ENCODE measurements at places on chromosomes 7 and 10. TPM values are rescaled to one million over a fixed set of nuclear protein-coding genes. Genes with fewer than 3 reads are reported as not detected.

DNA sequence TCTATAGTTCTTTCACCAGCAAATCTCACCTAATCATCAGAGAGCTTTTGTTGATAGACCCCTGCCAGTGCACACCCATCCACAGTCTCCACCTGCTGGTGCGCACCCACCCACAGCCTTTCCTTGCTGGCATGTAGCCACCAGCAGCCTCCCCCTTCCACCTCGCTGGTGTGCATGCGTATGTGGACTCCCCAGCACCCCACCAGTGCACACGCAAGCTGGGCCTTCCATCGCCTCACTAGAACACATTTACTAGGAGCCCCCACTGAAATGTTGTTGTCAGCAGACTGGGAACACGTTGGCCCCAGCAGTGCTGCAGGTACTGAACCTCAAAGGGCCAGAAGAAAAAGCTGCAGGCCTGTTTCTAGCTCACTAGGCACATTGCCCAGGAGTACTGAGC, 104.9 kb upstream of the ZWINT start:
- DNase-seq, result no peak

DNA sequence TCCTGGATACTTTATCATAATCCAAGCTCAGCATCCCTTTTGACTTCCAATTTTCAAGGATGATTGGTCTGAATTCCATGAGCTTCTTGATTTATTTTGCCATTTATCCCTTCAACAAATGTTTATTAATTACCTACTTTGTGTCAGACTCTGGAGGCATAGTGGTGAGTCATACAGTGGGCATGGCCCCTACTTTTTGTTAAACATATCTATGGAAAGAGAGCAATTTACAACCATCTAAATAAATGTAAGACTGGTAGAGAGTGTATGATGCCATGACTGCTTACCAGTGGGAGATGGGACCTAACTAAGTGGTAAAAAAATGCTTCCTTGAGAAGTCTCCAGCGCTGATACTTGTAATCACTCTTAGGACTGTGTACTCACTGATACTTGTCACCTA, 286.6 kb downstream of the SUGCT start:
- no peak for DNase-seq

DNA sequence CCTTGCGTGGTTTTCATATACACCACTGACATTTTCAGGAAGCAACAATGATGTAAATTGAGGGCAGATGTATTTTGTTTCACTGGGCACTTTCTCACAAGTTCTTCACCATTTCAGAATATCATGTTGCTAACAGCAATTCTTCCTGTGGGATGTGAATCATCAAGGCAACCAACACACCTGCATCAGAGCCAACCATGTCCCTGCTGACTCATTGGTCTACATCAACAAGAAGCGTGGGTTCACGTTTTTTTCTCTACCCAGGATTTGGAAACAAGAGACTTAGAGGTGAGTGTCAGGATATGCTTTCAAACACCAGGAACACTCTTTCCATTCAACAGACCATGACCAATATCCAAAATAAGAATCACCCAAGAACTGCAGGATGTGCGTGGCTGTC, 203.9 kb downstream of the TEX36 start:
- DNase-seq, result no peak

DNA sequence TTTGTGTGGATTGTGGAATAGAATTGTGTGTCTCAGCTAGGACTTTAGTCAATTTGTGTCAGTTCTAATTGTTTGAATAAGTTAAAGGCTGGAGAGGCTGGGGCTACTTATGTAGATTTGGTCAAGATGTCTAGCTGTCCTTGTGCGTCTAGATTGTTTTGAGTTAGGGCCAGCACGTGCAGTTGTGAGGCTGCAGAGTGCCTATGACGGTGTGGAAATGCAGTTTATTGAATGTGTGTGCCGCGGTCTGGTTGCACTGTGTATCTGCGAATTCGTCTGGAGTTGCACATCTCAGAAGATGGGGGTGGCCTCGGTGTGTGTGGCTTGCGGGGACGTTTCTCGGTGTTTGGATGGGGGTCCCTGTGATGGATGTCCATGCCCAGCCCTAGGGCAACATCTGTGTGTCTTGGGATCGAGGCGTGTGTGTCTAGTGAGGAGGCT, 10.2 kb downstream of the EMX2 start:
- no peak for DNase-seq

DNA sequence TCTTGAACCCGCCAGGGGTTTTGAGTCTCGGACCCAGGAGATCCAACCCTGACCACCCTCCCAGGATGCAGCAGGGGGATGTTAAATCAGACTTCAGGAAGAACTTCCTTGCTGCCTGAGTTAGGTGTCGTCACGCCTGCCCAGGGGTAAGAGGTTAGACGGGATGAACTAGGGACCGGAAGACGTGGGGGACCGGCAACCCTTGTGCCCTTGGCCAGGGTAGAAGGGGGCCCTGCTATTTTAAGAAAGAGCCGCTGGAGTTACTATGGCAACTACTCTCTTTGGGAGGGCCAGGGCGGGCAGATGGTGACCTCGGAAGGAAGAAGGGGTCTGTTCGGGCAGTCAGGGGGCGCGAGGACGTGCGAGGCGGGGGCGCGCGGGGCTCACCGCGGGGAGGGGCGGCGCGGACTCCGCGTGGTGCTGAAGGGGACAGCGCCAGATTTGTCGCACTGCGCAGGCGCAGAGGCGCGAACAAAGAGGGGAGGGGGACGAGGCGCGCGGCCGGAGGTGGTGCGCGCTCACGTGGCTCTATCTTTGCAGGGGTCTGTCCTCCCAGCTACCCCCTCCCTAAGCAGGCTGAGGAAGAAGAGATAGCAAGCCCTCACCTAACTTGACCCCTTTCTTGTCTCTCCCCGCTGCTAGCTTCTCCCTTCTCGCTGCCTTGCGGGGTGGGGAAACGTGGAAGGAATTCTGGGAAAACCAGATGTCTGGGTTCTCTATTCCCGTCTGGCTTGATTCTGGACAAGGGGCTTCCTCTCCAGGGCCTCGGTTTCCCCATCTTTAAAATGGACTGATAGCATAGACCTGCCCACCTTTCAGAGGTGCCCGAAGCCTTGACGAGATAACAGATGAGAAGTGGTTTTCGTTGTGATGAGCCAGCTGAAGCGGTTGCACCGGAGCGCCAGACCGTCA, 940 bp upstream of the PSD start:
- no peak for DNase-seq

DNA sequence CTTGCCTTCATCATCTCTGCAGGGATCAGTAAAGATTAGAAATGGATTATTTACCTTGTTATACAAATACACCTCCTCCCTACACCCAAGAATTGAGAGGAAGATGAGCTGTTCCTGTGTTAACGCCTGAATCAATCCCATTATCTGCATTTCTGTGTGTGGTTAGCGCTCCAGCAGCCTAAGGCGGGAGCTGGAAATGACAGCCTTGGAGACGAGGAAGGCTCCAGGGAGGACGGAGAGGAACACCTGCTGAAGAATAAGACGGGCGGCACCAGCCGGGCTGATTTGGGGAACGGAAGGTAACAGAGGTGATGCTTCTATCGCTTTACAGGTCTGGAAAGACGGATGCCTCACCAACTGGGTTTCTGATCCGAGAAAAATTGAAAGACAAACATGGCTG, 34.2 kb upstream of the DDC start:
- DNase-seq, result no peak

- no peak for DNase-seq
These were observed 23.6 kb upstream of the PLEKHA1 start for GRCh38 chr10:122350893-122351292.

Gene MOGAT3
- total RNA-seq, result 0.25 TPM

Gene PPP3CB
- total RNA-seq, result 36.1 TPM

Gene SFRP4
- 6.8 TPM for total RNA-seq

Gene STARD3NL
- total RNA-seq, result 41.0 TPM

Gene MEST
- 31.0 TPM for total RNA-seq

Gene GRID2IP
- 0.76 TPM for total RNA-seq
